ENCODE measurements at places on chromosomes 1 and 21.

- no peak for DNase-seq
Observed at GRCh38 chr1:98888869-98889268, 115.8 kb downstream of the PLPPR5 start.

DNA sequence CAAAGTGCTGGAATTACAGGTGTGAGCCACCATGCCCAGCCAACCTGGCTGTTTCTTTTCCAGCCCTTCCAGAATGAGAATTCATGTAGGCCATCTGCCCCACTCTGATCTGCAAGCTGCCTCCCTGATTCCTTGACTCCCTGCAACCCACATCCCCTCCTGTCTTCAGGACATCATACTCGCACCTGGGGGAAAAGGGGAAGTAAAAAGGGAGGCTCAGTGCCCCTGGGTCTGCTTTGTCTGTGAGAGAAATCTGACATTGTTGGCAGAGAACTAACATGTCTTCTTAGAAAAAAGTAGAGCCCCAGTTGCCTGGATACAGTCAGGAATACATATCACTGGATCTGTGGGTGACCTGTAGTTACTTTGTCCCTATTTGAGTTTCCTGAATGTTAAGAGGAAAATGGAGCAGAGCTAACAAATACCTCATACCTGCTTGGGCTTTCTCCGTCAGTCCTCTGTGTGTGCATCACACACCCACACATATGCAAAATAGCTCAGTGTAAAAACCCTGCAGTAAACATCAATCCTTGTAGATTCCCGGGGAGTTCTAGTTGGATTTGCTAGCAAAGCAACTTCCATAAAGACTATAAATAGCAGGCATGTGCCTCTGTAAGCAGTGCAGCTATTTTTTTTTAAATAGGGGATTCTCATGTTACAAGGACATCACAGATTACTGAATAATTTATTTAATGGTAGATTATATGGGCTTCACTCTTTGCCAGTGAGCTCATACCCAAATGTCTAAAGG is 62.9 kb downstream of the TEX35 start:
- DNase-seq = no peak

- no peak for DNase-seq
Observed at GRCh38 chr21:42039470-42039901, 29.3 kb upstream of the ZBTB21 start.

GRCh38 chr1:172545396-172546004 is 12.6 kb downstream of the SUCO start:
- no peak for DNase-seq

DNA sequence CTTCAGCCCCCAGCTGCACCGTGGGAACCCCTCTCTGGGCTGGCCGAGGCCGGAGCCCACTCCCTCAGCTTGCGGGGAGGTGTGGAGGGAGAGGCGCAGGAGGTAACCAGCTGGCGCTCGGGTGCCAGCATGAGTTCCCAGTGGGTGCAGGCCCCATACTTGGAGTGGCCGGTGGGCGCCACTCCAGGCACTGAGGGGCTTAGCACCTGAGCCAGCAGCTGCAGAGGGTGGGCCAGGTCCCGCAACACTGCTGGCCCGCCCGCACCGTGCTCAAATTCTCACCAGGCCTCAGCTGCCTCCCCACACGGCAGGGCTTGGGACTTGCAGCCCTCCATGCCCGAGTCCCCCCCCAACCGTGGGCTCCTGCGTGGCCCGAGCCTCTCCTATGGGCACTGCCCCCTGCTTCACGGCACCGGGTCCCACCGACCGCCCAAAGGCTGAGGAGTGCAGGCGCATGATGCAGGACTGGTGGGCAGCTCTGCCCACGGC is 47.2 kb downstream of the LRRC53 start:
- DNase-seq = no peak

- DNase-seq = no peak
Observed at GRCh38 chr1:225458222-225458631, 30.4 kb upstream of the LBR start.

- no peak for DNase-seq
Observed at GRCh38 chr1:198677027-198677426, 38.2 kb downstream of the PTPRC start.
